ENCODE measurements at places on chromosomes 6 and 20. TPM values are rescaled to one million over a fixed set of nuclear protein-coding genes. Genes with fewer than 3 reads are reported as not detected.

HMGCLL1 gene
- total RNA-seq, result not detected

DEFB124 gene
- total RNA-seq, result not detected

BMP2 gene
- 12.0 TPM for total RNA-seq

LCA5 gene
- total RNA-seq, result 3.8 TPM

RIMS4 gene
- not detected for total RNA-seq
